ENCODE measurements at places on chromosomes 12 and 14. TPM values are rescaled to one million over a fixed set of nuclear protein-coding genes. Genes with fewer than 3 reads are reported as not detected.
A peak's percentile ranks its signal among the peaks of the same experiment; 100 is the strongest.

- H3K36me3 ChIP-seq: peaks cover 18% of the 10 kb centered on the region
- no peak overlapping the region for H3K4me3 ChIP-seq
- no peaks in the 10 kb centered on the region for H3K27me3 ChIP-seq
- DNase-seq: no peak
- H3K4me1 ChIP-seq: no peaks in the 10 kb centered on the region
These were observed 26.4 kb downstream of the SETD3 start for GRCh38 chr14:99454246-99454645.

DNA sequence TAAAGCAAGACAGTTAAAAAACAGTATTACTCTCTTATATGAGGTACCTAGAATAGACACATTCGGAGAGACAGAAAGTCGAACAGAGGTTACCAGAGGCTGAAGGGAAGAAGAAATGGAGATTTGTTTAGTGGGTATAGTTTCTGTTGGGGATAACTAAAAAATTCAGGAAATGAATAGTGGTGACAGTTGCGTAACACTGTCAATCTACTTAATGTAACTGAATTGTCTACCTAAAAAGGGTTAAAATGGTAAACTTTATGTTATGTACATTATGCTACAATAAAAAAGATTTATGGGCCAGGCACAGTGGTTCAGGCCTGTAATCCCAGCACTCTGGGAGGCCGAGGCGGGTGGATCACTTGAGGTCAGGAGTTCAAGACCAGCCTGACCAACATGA lies 30.6 kb upstream of the SLC6A13 start:
- DNase-seq: no peak
- no peak overlapping the region for H3K4me3 ChIP-seq
- H3K27me3 ChIP-seq: no peaks in the 10 kb centered on the region
- no peaks in the 10 kb centered on the region for H3K4me1 ChIP-seq
- H3K27ac ChIP-seq: no peak overlapping the region

- H3K27me3 ChIP-seq: no peaks in the 10 kb centered on the region
- H3K36me3 ChIP-seq: no peaks in the 10 kb centered on the region
- H3K4me1 ChIP-seq: no peaks in the 10 kb centered on the region
These were observed 589.2 kb downstream of the SLC16A7 start for GRCh38 chr12:60185060-60185459.

DNA sequence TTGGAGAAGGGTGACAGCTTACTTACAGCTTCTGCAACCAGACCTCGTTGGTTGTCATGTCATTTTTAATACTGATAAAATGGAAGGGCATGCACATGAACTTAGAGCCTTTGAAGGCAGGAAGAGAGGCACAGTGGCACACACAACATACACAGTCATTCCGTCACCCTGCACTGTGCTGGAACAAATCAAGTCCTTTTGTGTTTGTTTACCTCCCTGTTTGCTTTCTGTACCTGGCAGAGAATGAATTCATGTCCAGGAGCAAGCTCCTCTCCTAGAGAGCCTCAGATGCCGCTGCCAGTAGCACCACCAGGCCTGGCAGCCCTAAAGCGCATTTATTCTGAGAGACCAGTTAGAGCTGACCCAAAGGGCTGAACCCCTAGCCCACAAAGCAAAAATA lies 460.3 kb downstream of the EGLN3 start:
- H3K4me3 ChIP-seq: no peak overlapping the region
- DNase-seq: no peak
- no peak overlapping the region for H3K27ac ChIP-seq
- H3K36me3 ChIP-seq: no peaks in the 10 kb centered on the region
- no peaks in the 10 kb centered on the region for H3K27me3 ChIP-seq

- no peak overlapping the region for H3K4me3 ChIP-seq
- H3K4me1 ChIP-seq: peaks cover 22% of the 10 kb centered on the region
- no peak for DNase-seq
- no peaks in the 10 kb centered on the region for H3K36me3 ChIP-seq
These were observed 12.1 kb upstream of the PPP4R4 start for GRCh38 chr14:94161981-94162380.

- H3K27me3 ChIP-seq: no peaks in the 10 kb centered on the region
- H3K27ac ChIP-seq: no peak overlapping the region
- H3K36me3 ChIP-seq: peaks cover 5% of the 10 kb centered on the region
- H3K4me1 ChIP-seq: peaks cover 23% of the 10 kb centered on the region
These were observed 7.6 kb downstream of the AJUBA start for GRCh38 chr14:22974530-22975313.

DNA sequence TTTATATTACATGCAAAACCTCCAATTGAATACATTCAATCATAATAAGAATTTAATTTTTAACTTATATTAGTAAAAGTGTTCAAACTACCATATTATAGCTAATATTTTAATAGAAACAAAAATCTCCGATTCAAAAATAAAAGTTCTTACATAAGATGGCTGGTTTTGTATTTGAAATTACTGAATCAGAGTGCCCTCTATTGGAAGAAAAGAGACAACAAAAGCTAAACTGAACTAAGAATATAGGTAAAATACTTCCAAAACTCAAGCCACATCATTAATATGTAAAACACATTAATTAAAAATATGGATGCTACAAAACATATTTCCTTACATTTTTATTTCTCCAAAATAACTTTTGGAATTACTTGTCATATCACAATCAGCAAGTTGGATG lies 120.3 kb downstream of the GARIN6 start:
- no peaks in the 10 kb centered on the region for H3K4me1 ChIP-seq
- peak; percentile 35 for DNase-seq
- no peaks in the 10 kb centered on the region for H3K36me3 ChIP-seq

- DNase-seq: no peak
- H3K4me1 ChIP-seq: no peaks in the 10 kb centered on the region
- H3K4me3 ChIP-seq: no peak overlapping the region
- H3K36me3 ChIP-seq: no peaks in the 10 kb centered on the region
- H3K27me3 ChIP-seq: no peaks in the 10 kb centered on the region
These were observed 132.2 kb downstream of the PLEKHA5 start for GRCh38 chr12:19261773-19262172.

DNA sequence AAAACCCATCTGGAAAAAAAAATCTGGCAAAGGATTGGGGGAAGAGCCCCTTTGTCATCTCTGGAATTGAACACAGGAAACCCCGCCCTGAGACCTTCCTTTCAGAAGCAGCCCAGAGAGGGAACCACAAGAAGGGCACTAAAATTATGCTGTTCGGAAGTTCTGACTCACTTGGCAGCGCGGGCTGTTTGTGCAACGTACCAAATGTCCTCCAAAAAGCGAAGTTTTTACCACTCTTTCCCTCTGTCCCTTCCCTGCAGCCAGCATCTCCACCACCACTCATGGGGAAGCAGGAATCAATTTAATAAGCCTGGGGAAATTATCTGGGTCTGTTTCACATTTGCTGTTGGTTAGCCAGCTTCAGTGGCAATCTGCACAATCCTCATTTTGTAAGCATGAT lies 3.2 kb upstream of the SYNE3 start:
- H3K27me3 ChIP-seq: no peaks in the 10 kb centered on the region
- no peaks in the 10 kb centered on the region for H3K36me3 ChIP-seq
- DNase-seq: no peak
- no peak overlapping the region for H3K27ac ChIP-seq
- H3K4me3 ChIP-seq: no peak overlapping the region

DNA sequence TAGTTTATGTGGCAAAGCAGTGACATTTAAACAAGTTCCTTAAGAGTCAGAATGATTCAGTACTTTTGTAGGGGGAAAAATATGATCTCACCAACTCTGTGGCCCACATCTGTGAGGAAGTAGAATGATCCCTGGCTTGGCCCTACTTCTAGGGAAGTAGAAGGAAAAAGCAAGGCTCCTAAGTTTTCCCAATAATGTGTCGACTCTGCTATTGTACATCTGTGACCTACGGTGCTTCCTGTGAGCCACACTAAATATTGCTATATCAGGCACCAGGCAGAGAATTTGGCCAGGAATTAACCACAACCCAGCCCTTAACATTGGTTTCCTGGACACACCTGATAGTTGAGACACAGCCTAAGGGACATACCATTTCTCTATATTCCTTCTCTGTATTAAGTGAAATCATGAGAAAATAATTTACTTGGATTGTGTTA lies 9.3 kb upstream of the NID2 start:
- peak overlapping the region; percentile 1 for H3K27ac ChIP-seq
- no peaks in the 10 kb centered on the region for H3K27me3 ChIP-seq
- no peaks in the 10 kb centered on the region for H3K4me1 ChIP-seq
- DNase-seq: no peak

GRCh38 chr12:112892856-112893255 lies 13.9 kb upstream of the OAS1 start:
- no peaks in the 10 kb centered on the region for H3K27me3 ChIP-seq
- no peak overlapping the region for H3K4me3 ChIP-seq
- no peak overlapping the region for H3K27ac ChIP-seq
- DNase-seq: no peak
- H3K4me1 ChIP-seq: peaks cover 9% of the 10 kb centered on the region

DNA sequence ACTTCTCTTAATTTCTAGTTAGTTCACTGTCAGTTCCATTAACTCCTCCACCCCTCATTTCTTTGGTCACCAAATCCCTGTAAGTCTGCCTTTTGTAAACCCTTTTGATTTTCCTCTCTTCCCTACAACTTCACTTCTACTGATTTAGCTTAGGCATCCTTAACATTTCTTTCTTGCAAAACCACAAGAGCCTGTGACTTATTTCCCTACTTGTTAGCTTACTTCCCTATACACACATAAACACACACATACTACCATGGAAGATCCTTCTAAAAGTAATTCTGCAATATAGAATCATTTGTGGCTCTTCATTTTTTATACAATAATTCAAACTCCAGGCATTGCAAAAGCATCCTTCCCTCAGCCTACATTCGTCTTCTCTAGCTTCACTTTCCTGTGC lies 494.3 kb upstream of the USP15 start:
- no peaks in the 10 kb centered on the region for H3K36me3 ChIP-seq
- H3K4me1 ChIP-seq: no peaks in the 10 kb centered on the region
- DNase-seq: no peak

DNA sequence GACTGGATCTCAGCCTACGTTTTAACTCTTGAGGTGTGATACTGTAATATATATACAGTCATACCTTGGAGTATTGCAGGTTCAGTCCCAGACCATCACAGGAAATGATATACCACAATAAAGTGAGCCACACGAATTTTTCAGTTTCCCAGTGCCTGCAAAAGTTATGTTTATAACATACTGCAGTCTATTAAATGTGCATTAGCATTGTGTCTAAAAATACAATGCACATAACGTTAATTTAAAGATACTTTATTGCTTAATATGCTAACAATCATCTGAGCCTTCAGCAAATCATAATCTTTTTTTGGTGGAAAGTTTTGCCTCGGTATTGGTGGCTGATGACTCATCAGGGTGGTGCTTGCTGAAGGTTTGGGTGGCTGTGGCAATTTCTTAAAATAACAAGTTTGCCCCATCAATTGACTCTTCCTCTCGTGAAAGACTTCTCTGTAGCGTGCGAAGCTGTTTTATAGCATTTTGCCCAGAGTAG lies 18.9 kb downstream of the PYROXD1 start:
- peaks cover 2% of the 10 kb centered on the region for H3K36me3 ChIP-seq
- no peak for DNase-seq
- no peaks in the 10 kb centered on the region for H3K27me3 ChIP-seq
- H3K27ac ChIP-seq: no peak overlapping the region

- no peaks in the 10 kb centered on the region for H3K27me3 ChIP-seq
- no peak overlapping the region for H3K4me3 ChIP-seq
- peaks cover 4% of the 10 kb centered on the region for H3K4me1 ChIP-seq
- DNase-seq: no peak
These were observed 5.6 kb downstream of the ERH start for GRCh38 chr14:69392481-69392880.

GRCh38 chr12:106739815-106740530 lies 34.5 kb upstream of the RIC8B start:
- no peak overlapping the region for H3K27ac ChIP-seq
- H3K4me3 ChIP-seq: no peak overlapping the region
- no peaks in the 10 kb centered on the region for H3K36me3 ChIP-seq
- H3K27me3 ChIP-seq: no peaks in the 10 kb centered on the region

Gene SMOC1
- total RNA-seq: 53.6 TPM

Gene MMP17
- 16.5 TPM for total RNA-seq

Gene CDKN1B
- total RNA-seq: 63.2 TPM
